ENCODE measurements at places on chromosomes 6 and 20. TPM values are rescaled to one million over a fixed set of nuclear protein-coding genes. Genes with fewer than 3 reads are reported as not detected.

GRCh38 chr20:41166201-41167117, 29.1 kb downstream of the PLCG1 start:
- peak; percentile 63 for DNase-seq
- peaks cover 91% of the 10 kb centered on the region for H3K36me3 ChIP-seq
- no peaks in the 10 kb centered on the region for H3K27me3 ChIP-seq
- peak overlapping the region; percentile 30 for H3K27ac ChIP-seq

DNA sequence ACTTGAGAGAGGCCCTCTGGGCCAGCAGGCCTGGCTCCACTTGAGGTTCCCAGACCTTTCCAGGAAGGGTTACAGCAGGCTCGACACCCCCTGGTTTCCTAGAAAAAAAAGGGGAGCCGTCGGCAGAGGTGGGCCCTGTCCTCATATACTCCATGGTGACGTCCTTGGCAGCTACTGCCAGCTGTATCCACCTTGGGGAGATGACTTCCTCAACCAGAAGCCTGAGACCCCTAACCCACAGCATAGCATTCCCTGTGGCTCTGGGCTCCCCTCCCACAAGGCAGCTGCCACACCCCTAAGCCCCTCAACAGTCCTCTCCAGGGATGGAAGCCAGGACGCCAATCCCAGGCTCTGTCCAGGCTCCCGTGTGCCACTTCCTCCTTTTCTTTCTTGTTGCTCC, 294.8 kb downstream of the CDC5L start:
- no peaks in the 10 kb centered on the region for H3K27me3 ChIP-seq
- no peak for DNase-seq
- H3K4me1 ChIP-seq: no peaks in the 10 kb centered on the region
- H3K4me3 ChIP-seq: no peak overlapping the region

DNA sequence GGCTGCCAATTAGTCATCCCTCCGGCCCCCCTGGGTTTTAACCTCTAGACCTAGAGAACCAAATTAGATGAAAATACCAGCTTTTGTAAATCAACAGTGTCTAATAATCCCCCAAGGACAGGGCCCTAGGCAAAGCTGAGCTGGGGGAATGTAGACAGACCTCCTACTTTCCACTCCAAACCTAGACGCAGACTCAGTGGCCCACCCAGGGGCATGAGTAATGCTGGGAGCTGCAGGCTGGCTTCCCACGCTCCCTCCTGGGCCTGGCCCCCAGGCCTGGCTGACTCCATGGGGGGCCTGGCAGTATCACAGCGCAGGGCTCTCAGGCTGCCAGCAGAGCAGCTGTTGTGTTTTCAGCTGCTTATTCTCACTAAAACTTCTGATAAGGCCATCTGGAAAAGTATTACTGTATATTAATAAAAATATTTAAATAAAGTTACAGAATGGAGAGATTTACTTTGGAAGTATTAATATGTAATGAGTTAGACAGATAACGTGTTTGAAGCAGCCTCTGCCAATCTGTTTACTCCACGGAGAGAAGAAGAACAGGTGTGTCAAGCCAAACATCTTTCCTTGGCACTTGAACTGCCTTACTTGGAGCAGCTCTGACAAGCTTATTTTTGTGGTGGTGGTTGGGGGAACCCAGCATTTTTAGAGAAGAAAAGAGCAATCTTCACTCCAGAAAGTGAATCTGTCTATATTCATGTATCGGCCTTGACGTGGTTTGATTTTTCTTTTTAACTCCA, 144.0 kb upstream of the AGPAT4 start:
- no peaks in the 10 kb centered on the region for H3K36me3 ChIP-seq
- no peaks in the 10 kb centered on the region for H3K4me1 ChIP-seq
- no peak overlapping the region for H3K27ac ChIP-seq
- DNase-seq: no peak
- H3K4me3 ChIP-seq: no peak overlapping the region

- no peaks in the 10 kb centered on the region for H3K27me3 ChIP-seq
- H3K27ac ChIP-seq: peak overlapping the region; percentile 44
- DNase-seq: no peak
Measured at GRCh38 chr6:152572338-152573088, 64.6 kb downstream of the SYNE1 start.

DNA sequence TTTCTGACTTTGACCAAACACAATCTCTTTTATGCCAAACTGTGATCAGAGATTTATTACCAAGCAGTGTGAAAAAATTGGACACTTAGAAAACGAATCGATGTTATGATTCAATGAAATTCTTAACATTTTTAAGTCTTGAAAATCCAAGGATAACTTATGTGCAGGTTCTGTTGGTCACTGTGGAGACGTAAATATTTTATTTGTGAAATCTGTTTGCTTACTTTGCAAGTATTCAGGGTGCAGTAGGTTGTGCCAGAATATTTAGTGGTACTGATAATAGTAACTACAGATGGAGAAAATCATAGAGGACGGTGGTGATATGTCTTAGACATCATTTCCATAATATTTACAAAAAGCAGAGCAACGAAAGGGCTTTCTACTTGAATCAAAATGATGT, 97.3 kb downstream of the BMP2 start:
- no peaks in the 10 kb centered on the region for H3K4me1 ChIP-seq
- no peaks in the 10 kb centered on the region for H3K36me3 ChIP-seq
- no peak overlapping the region for H3K27ac ChIP-seq
- H3K4me3 ChIP-seq: no peak overlapping the region

DNA sequence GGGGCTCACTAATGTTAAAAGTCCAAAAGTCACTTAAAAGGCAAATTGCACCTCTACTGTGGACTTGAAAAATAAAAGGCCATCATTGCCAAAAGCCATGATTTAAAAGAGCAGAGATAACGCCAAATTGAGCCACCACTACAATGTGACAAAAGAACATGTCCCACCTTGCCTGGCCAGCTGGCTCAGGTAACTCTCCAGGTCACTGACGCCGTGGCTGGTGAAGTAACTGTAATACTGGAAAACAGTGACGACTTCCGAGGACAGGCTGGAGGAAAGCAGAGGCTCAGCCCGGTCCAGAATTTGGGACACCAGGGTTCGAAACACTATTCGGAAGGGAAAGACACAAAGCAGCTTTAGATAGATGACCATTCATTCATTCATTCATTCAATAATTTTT, 29.3 kb upstream of the ARMH2 start:
- no peaks in the 10 kb centered on the region for H3K27me3 ChIP-seq
- no peak for DNase-seq
- H3K4me1 ChIP-seq: no peaks in the 10 kb centered on the region
- no peak overlapping the region for H3K27ac ChIP-seq
- no peak overlapping the region for H3K4me3 ChIP-seq

- no peaks in the 10 kb centered on the region for H3K4me1 ChIP-seq
- DNase-seq: no peak
- no peaks in the 10 kb centered on the region for H3K36me3 ChIP-seq
- H3K27me3 ChIP-seq: no peaks in the 10 kb centered on the region
- no peak overlapping the region for H3K27ac ChIP-seq
Measured at GRCh38 chr6:150366118-150366778, 2.6 kb upstream of the IYD start.

DNA sequence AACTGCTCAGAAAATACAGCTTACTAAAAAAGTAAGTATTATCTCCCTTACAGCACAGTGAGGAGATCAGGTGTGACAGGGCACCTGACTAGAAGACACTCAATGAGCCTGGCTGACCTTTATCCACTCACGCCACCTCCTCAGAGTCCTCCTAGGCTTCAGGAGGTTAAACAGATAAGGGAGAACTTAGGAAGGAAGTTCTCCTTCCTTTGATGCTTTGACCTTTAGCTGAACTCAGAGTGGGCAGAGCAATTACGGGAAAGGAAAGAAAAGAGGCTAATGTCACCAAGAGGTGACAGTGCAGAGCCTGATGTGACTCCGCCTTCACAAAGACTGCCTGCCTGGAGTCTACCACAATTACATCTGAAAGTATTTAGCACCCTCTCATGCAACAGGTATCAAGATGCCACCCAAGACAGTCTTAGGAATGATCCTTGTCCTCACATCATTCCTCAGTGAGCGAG, 36.7 kb downstream of the MAN1A1 start:
- H3K36me3 ChIP-seq: no peaks in the 10 kb centered on the region
- no peaks in the 10 kb centered on the region for H3K27me3 ChIP-seq
- DNase-seq: no peak
- H3K4me1 ChIP-seq: peaks cover 36% of the 10 kb centered on the region
- no peak overlapping the region for H3K27ac ChIP-seq
- no peak overlapping the region for H3K4me3 ChIP-seq

Gene FABP7
- total RNA-seq: not detected

GRCh38 chr20:41398408-41398807, 31.8 kb upstream of the EMILIN3 start:
- H3K27me3 ChIP-seq: no peaks in the 10 kb centered on the region
- DNase-seq: no peak

Gene C4A
- total RNA-seq: 200 TPM

GRCh38 chr6:63813566-63814120, 178.0 kb downstream of the PHF3 start:
- no peaks in the 10 kb centered on the region for H3K4me1 ChIP-seq
- H3K36me3 ChIP-seq: no peaks in the 10 kb centered on the region
- no peak for DNase-seq
- H3K27ac ChIP-seq: no peak overlapping the region
- H3K4me3 ChIP-seq: no peak overlapping the region

Gene PRSS35
- total RNA-seq: 1.3 TPM

Gene TNF
- 2.4 TPM for total RNA-seq

Gene FOXA2
- 21.7 TPM for total RNA-seq

DNA sequence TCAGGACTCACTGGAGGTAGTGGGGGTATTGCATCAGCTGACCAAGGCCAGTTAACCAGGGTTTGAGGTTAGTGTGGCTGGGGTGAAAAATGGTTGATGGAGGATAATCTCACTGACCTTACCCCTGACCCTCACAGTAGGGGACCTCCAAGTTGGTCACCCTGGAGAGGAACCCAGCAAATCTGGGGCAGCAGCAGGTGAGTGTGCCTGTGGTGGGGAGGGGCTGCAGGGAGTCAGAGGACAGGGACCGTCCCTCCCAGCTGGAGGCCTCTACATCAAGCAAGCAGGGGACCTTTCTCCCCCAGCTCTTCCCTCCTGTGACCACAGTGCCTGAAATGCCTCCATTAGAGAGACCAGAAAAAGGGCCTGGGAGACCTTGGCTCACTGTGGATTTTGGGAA, 49.1 kb upstream of the ZNF337 start:
- no peaks in the 10 kb centered on the region for H3K36me3 ChIP-seq
- H3K4me1 ChIP-seq: peaks cover 4% of the 10 kb centered on the region
- no peaks in the 10 kb centered on the region for H3K27me3 ChIP-seq
- DNase-seq: no peak
- H3K4me3 ChIP-seq: no peak overlapping the region
- no peak overlapping the region for H3K27ac ChIP-seq

GRCh38 chr20:62119591-62120364, 2.5 kb upstream of the LSM14B start:
- peak; percentile 77 for DNase-seq
- peaks cover 5% of the 10 kb centered on the region for H3K36me3 ChIP-seq
- H3K4me3 ChIP-seq: no peak overlapping the region
- peaks cover 15% of the 10 kb centered on the region for H3K4me1 ChIP-seq
- H3K27me3 ChIP-seq: no peaks in the 10 kb centered on the region

Gene SMLR1
- not detected for total RNA-seq

GRCh38 chr6:10451394-10451793, 36.5 kb upstream of the TFAP2A start:
- H3K27ac ChIP-seq: peak overlapping the region; percentile 74
- H3K4me1 ChIP-seq: no peaks in the 10 kb centered on the region
- no peaks in the 10 kb centered on the region for H3K36me3 ChIP-seq
- H3K27me3 ChIP-seq: peaks cover 11% of the 10 kb centered on the region
- DNase-seq: no peak

DNA sequence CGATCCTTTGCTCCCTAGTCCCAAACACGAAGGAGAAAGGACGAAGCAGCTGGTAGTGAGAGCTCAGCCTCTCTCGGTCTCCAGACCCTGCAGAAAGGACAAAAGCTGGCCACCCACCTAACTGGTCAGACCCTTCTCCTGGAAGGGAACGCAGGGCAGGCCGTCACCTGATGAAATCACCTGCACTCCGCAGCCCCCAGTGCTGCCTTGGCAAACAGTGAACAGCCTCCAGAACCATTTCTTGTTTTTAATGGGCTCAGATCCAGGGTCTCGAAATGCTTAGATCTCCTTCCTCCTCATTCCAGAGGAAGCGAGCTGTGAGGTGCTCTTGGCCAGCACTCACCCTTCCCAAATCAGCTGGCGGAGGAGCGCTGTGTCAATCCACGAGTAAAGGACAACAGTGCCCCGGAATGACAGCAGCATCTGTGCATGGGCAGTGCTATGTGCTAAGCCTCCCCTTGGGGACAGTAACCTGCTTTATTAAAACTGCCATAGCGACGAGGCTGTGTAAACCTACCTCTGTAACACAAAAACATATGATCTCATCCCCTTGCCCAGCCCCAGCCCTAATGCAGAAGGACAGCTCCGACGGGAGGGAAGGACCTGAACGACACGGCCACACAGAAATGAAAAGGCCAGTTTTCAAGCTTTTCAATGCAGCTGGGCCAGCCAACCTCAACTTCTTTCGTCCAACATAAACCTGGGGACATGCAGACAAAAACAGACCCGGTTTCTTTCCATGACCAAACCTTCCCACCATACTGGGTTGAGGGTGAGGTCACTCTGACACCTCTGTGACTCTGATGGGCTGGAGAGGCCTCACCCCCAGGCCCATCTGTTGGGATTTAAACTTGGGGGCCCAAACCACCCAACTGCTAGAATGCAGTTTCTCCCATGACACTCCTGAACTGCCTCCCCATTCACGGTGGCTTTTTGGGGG, 43.3 kb downstream of the SULF2 start:
- no peak overlapping the region for H3K4me3 ChIP-seq
- no peak overlapping the region for H3K27ac ChIP-seq
- H3K27me3 ChIP-seq: no peaks in the 10 kb centered on the region
- H3K4me1 ChIP-seq: no peaks in the 10 kb centered on the region
- no peak for DNase-seq
- H3K36me3 ChIP-seq: no peaks in the 10 kb centered on the region

GRCh38 chr20:47680804-47681529, 104.3 kb downstream of the SULF2 start:
- H3K4me1 ChIP-seq: peaks cover 7% of the 10 kb centered on the region
- H3K4me3 ChIP-seq: no peak overlapping the region
- no peak for DNase-seq
- no peaks in the 10 kb centered on the region for H3K27me3 ChIP-seq
- no peak overlapping the region for H3K27ac ChIP-seq
- H3K36me3 ChIP-seq: no peaks in the 10 kb centered on the region

Data from upper lobe of right lung (tissue), 1 donor.